ENCODE measurements at places on chromosomes 6 and 20.

- DNase-seq: no peak
These were observed 747.0 kb downstream of the PTPRT start for GRCh38 chr20:42442716-42443115.

GRCh38 chr6:99745651-99746050, 139.0 kb downstream of the PRDM13 start:
- DNase-seq: peak; percentile 7

GRCh38 chr20:15847196-15847784, 726.0 kb downstream of the KIF16B start:
- no peak for DNase-seq

- DNase-seq: no peak
These were observed 108.4 kb downstream of the RTN4IP1 start for GRCh38 chr6:106520711-106521401.
